H9 (cell line): ENCODE measurements at places on chromosomes 16 and 17.

GRCh38 chr16:11025120-11025531 is 80.8 kb downstream of the CLEC16A start:
- DNase-seq = no peak

DNA sequence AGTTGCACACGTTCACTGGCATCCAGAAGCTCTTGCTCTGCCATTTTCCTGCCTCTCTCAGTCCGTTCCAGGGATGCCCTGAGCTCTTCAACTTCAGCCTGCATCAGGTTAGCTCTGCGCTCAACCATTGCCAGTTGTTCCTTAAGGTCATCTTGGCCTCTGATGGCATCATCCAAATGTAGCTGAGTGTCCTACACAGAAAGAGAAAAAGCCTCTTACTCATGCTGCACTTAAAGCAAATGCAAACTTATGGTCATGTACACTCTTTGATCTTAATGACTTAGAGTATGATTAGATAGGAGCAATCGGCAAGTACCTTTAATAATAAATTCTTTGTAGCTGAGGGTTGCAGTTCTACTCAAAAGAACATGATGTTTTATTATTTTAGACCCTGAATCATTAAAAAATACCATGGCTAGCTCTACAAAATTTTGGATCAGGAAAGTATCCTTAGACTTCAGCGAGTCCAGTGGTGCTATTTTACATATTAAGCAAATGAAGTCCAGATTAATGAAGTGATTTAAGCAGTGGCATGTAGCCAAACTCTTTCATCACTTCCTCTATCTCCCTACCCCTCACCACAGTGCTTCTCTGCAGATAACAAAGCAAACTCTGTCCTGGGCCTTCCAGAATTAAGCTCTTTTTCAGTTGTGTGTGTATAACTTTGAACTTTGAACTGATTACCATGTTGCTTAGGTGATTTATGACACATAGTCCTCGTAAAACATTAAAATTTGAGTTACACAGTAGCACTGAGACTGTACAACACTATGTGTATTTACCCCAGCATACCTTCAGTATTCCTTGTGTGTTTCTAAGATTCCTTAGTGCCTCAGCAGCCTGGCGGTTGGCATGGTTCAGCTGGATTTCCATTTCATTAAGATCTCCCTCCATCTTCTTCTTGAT is 22.1 kb downstream of the MYH4 start:
- DNase-seq = no peak

DNA sequence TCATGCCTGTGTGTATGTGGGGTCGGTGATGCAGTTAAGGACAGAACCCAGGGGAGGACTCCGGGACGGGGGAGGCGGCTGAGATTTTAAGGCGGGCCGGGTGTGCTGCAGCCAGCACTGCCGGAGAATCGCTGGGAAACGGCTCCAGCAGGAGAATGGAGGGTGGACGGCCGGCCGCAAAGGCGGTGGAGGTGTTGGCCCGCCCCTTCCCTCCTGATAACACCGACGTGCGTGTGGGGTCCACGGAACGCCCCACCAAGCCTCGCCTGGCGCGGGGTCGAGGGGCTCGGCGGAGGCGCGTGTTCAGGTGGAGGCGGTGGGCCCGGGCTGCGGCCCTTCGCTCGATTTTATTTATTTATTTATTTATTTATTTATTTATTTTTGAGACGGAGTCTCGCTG is 633 bp downstream of the ZNF843 start:
- DNase-seq = peak; percentile 31

DNA sequence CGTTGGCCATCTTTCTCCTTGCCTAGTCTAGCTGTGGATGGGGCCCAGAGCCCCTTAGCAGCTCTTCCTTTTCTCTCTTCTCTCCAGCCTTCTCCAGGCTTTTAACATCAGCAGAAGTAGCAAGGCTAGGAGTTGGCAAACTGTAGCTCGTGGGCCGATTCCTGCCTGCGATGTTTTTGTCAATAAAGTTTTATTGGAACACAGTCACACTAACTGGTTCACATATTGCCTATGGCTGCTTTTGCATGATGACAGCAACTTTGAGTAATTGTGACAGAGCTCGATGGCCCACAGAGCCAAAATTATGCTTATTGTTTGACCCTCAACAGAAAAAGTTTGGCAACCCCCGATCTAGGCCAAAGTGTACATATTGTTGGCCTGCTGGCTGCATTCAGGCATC is 199.9 kb downstream of the RBFOX1 start:
- no peak for DNase-seq
